CD4-positive, alpha-beta T cell treated with Interleukin-6 at 100 ng/mL for 8 hours (primary cell): ENCODE measurements at places on chromosomes 1 and 21.
A peak's percentile ranks its signal among the peaks of the same experiment; 100 is the strongest.

GRCh38 chr21:44329086-44329889 lies 9.9 kb downstream of the CFAP410 start:
- no peak for DNase-seq

DNA sequence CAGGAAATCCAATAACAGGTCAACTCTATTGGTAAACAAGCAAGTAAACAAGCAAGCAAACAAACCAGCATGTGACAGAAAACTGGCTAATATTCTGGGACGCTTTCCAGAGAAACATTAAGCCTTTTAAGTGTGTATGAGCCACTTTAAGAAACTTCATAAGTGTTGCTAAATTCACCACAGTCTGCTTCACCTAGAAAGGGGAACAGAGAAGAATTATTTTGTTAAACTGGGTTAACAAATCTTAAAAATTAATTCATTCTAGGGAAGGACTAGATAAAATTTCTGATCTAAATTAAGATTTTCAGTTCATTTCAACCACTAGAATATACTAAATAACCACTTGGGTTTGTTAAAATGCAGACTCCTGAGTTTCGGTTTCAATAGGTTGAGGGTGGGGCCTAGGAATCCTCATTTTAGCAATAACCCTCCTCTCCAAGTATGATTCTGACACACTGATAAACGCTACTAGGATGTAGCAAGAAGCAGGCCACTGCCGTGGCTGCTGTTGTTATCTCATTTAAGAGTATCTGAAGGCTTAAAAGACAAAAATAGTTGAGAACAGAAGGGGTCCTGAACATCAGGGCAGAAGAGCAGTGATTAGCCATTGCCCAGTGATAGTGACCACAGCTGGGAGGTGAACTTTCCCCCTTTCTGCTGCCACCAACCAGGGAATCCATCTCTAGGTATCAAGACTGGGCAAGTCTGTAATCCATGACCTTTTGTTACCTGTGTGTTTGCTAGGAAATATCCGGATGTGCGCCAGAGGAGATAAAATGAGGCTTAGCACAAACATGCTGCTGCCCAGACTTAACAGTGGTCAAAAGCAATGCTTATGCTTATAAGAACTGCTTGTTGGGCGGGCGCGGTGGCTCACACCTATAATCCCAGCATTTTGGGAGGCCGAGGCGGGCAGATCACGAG lies 11.2 kb downstream of the CREG1 start:
- DNase-seq, result no peak

GRCh38 chr1:4128616-4129015 lies 228.5 kb upstream of the C1orf174 start:
- no peak for DNase-seq

- DNase-seq, result no peak
Observed at GRCh38 chr1:59272507-59272906, 24.4 kb upstream of the FGGY start.

DNA sequence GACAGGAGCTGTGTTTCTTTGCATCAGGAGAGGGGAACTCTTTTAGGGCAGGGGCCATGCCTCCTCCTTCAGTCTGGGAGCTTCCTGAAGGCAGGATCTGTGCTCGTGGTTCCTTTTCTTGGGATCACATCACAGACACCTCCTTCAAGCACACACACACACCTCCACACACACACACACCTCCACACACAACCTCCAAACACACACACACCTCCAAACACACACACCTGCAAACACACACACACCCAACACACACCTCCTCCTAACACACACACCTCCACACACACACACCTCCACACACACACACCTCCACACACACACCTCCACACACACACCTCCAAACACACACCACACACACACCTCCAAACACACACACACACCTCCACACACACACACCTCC lies 10.5 kb downstream of the LGR6 start:
- DNase-seq, result no peak

DNA sequence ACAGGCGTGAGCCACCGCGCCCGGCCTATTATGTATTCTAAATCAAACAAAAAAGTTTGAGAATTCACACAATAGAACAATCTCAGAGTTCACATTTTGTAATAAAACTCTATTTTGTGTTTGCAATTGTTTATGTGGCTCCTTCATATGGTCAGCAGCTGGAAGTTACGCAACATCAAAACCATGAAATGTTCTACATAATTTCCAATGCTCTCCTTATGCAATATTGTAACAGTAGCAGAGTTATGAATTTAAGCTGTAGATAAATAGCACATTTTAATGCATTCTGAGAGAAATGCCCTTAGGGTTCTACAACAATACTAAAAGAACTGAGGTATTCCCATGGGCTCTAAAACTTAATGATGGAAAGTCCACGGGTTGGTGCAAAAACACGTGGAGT lies 62.3 kb upstream of the COL11A1 start:
- no peak for DNase-seq

GRCh38 chr1:248890549-248891498 lies 15.2 kb upstream of the PGBD2 start:
- no peak for DNase-seq

DNA sequence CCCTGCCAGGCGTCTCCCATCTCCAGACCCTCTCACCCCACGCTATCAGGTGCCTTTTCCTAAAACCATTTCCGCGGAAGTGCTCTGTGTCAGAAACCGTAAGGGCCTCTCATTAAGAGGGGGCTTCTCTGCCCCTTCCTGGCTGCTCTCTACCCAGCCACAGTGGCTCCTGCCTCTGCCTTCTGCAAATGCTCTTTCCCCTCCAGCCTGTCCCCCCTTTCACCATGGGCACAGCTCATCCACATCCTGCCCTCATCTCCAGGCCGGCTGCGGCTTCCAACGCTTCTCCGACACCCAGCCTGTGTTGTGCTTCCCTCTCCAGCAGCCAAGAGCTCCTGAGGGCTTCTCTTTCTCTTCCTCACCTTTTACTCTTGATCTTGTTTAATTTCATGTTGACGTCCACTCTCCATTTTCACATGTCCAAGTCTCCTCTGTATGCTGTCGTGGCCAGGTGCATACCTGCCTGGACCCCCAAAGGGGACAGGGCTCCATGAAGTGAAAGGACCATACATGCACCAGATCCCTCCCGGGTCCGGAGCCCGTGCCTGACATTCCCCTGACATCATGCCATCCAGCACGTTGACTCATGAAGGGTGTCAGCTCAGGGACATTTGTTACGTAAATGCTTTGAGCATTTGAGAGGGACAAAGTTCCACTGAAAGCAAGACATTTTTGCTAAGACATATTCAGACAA lies 306.5 kb downstream of the AJAP1 start:
- no peak for DNase-seq

DNA sequence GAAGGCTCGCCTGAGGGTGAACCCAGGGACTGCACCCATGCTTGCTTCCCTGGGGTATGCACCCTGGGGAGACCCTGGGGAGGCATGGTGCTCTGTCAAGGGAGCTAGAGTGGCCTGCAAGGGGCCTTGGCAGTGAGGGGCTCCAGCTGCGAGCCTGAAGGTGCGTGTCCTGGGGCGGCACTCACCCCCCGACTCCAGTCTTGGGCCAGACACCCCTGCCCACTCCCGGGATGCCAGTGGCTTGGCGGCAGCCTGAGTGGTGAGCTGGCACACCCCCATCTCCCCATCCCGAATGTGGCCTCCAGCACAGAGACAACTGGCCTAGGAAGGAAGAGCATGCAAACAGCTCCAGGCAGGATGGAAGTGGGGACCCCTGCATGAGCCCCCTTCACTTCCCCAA lies 2.6 kb downstream of the SUMO3 start:
- DNase-seq, result no peak

DNA sequence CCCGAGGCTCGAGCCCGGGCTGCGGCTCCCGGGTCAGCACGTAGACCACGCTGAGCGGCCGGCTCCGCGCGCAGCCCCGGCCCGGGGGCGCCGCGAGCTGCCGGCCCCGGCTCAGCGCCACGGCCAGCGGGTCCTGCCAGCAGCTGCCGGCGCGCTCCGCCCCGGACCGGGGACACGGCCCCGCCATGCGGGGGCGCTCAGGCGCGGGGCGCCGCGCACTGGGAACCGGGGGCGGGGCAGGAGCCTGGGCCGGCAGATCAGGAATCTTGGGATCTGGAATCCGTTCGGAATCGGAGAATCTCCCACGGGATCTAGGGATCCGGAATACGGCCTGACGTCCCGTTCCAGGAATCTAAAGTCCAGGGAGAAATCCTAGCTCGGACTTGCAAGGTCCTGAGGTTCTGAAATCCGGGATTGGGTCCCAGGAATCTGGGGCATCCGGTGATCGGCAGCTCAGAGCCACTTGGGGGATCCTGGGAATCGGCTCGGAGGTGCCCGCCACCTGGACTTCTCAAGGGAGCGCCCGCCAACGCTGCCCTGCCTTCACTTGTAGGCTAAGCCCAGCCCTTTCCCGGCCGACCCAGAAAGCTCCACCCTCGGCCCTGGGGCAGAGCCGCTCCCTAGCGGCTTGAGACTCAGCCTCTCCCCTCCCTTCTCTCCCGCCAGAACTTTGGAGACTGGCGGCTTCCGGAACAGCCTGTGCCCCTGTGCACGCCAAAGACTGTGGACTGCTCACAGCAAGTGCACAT lies at the start of gene MAP3K6:
MAP3K6 (minus strand) TSS at position 551 of the 749 bp plus-strand sequence; CDS start at position 187, 364 bp downstream.
- DNase-seq, result no peak

DNA sequence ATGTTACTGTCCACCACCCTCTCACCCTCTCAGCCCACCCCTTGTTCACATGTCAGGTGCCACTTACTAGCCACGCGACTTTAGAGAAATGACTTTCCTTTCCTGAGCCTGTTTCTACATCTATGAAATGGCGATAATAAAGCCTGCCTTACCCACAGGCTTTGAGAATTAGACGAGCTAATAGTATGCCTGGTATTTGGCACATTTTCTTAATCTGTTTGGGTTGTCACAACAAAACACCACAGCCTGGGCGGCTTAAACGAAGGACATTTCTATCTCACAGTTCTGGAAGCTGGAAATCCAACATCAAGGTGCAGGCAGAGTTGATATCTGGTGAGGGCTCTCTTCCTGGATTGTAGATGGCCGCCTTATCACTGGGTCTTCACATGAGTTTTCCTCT lies 273.9 kb upstream of the FMN2 start:
- no peak for DNase-seq

GRCh38 chr1:148372731-148373130 lies 110.4 kb downstream of the PPIAL4G start:
- peak; percentile 79 for DNase-seq

GRCh38 chr1:228870041-228870713 lies 134.9 kb downstream of the RHOU start:
- DNase-seq, result no peak

DNA sequence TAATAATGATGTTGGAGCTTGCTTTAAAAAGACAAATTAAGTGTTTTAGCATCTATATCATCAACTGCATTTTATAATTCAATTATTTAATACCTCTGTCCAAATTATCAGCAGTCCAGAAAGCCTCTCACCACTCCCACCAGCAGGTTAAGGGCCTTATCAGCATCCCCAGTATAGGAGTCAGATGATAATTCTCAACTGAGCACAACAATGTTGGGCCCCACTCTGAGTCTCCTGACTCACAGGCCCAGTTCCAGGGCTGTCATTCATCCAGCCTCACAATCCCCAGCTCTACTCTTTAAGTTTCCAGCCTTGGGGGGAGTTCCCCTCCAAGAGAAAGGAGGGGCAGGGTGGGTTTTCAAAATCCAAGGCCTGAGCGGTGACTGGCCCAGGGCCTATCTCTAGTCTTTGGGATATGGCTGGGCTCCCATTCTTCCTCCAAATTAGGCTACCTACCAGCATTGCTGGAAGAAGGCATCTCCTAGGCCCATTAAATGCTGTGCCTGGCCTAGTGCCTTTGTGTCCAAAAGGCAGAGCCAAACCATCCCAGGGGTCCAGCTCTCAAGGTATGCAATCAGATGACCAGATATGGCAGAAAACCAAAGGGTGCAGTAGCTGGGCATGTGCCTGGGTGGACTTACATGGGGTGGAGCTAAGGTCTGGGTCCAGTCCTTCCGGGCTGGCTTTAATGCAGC lies 134.1 kb downstream of the GLUL start:
- no peak for DNase-seq

GRCh38 chr21:36613059-36613458 lies 85.9 kb upstream of the SIM2 start:
- DNase-seq, result no peak
